ENCODE measurements at places on chromosomes 12 and 14. TPM values are rescaled to one million over a fixed set of nuclear protein-coding genes. Genes with fewer than 3 reads are reported as not detected.

DNA sequence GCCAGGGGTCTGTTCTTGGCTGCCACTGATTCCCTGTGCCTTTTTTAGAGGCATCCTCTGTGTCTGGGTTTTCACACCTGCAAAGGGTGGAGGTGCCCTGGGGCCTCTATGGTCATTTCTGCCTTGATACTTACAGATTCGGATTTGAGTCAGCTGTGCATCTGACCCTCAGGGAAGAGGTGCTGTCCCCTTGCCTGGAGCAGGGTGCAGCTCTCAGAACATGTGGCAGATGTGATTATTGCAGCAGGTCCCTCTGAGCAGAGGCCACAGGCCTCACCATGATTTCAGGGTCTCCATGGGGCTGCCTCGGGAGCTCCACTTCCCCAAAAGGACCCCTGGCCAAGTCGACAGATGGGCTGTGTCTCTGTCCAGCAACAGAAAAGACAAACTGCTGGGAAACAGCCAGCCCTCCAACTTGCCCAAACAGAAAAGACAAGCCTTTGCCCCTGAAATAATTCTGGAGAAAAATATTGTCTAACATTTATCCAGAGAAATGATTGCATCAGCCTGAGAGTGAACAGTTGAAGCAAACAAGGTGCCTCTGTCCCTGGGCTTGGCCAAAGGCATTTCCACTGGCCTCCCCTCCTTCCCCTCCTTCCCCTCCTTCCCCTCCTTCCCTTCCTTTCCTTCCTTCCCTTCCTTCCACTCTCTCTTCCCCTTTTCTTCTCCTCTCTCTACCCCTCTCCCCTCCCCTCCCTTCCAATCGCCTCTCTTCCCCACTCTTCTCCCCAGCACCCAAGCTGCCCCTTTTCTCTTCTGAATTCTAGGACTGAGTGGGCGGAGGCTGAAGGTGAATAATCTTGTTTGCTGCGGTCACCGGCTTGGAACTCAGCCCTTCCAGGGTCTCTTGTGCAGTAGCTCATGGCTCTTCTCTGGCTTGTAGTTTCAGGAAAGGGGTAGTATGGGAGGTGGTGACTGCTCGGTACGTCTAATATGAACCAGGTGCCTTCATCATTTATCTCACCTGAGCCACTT, 676 bp downstream of the SERPINA3 start:
- DNase-seq = no peak

- DNase-seq = no peak
These were observed 71.6 kb downstream of the DCAF5 start for GRCh38 chr14:69081271-69081670.

ZNF385A gene
- 5.5 TPM for total RNA-seq

LMNTD1 gene
- total RNA-seq = 0.15 TPM

- DNase-seq = no peak
These were observed 58.2 kb downstream of the HMGA2 start for GRCh38 chr12:65882486-65882885.

- no peak for DNase-seq
These were observed 27.9 kb upstream of the HECTD1 start for GRCh38 chr14:31235462-31235861.

DNA sequence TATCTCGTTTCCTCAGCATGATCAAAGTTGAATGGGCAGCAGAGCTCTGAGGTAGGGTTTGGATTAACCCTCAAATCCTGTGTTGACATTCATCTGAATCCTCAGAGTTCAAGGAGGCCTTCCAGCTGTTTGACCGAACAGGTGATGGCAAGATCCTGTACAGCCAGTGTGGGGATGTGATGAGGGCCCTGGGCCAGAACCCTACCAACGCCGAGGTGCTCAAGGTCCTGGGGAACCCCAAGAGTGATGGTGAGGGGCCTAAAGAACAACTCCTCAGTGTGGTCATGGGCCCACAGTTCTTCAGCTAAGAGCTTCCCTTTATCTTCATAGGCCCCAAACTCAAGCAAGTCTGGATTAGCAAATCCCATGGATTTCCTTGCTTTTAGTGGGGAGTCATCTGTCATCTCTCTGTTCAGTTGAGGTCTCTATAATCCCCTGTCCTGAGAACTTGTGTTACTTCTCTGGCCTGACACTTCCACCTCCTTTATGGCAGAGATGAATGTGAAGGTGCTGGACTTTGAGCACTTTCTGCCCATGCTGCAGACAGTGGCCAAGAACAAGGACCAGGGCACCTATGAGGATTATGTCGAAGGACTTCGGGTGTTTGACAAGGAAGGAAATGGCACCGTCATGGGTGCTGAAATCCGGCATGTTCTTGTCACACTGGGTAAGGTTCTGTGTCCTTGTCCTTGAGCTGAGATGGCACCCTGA, 1.5 kb downstream of the MYL6 start:
- DNase-seq = no peak

Data from NCI-H460 (cell line).